ENCODE measurements at places on chromosomes 2 and 18.

- no peak for DNase-seq
Measured at GRCh38 chr2:26088038-26088643, 54.3 kb downstream of the RAB10 start.

DNA sequence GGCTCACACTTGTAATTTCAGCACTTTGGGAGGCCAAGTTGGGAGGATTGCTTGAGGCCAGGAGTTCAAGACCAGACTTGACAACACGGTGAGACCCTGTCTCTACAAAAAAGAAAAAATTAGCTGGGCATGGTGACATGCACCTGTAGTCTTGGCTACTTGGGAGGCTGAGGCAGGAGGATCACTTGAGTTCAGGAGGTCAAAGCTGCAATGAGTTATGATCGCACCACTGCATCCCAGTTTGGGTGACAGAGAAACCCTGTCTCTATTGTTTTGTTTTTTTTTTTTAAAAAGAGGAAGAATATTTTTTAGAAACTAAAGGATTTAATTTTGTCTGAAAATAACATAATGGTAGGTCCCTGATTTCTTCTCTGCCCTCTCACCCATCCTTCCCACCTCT, 79.4 kb upstream of the TMEM200C start:
- DNase-seq: no peak

DNA sequence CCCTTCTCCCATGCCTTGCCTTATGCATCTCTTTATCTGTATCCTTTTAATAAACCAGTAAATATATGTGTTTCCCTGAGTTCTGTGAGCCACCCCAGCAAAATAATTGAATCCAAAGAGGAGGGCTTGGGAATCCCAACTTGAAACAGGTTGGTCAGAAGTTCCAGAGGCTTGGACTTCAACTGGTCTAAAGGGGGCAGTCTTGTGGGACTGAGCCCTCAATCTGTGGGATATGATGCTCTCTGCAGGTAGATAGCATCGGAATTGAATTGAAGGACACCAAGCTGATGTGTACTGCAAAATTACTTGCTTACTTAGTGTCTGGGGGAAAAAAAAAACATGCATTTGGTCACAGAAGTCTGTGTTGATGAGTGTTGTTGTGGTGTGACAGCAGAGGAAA, 1033.5 kb upstream of the TMEFF2 start:
- no peak for DNase-seq

GRCh38 chr2:197113275-197113711, 186.8 kb upstream of the PGAP1 start:
- DNase-seq: no peak

DNA sequence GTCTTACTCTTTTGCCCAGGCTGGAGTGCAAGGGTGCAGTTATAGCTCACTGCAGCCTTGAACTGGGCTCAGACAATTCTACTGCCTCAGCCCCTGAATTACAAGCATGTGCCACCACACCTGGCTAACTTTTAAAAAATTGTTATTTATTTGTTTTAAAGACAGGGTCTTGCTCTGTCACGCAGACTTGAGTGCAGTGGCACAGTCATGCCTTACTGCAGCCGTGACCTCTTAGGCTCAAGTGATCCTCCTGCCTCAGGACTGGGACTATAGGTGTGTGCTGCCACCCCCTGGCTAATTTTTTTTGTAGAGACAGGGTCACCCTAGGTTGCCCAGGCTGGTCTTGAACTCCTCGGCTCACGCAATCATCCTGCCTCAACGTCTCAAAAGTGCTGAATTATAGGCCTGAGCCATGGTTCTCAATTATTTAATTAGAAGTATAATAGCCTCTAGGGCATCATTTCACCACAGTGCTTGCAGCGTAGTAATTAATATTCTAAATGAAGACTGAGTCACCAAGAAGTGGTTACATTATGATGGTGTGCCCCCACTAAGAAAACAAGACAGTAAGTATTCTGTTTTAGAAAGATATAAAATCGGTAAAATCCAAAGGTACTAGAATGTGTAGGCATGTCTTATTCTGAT, 69.6 kb downstream of the EML4 start:
- no peak for DNase-seq

GRCh38 chr2:7646661-7647060, 729.4 kb downstream of the RNF144A start:
- no peak for DNase-seq

DNA sequence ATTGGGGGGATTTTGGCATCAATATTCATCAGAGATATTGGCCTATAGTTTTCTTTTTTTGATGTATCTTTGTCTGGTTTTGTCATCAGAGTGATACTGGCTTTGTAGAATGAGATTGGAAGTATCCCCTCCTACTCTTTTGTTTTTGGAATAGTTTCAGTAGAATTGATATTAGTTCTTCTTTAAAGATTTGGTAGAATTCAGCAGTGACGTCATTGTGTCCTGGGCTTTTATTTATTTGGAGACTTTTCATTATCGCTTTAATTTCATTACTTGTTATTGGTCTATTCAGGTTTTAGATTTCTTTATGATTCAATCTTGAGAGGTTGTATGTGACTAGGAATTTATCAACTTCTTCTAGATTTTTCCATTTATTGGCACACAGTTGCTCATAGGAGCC, 825.5 kb upstream of the NXPH2 start:
- no peak for DNase-seq

- DNase-seq: no peak
Measured at GRCh38 chr2:205800773-205801172, 118.5 kb downstream of the NRP2 start.

DNA sequence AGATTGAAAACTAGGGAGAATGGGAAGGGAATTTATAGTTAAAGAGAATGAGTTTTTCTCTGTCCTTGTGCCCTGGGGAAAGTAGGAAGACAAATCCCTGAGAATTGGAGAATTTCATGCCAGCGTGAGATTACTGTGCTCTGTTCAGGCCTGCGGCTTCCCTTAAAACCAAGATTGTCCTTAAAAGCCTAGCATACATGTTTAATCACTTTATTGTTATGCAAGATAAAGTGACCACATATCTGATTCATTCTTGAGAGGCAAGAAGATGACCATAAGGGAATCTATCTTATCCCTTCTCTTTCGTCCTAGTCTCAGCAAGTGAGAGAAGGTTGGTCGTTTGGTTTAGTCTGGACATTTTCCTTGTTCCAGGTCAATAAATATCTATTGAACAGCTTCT, 75.9 kb downstream of the ADCYAP1 start:
- no peak for DNase-seq

- DNase-seq: no peak
Measured at GRCh38 chr2:183195397-183195796, 71.2 kb downstream of the NUP35 start.

DNA sequence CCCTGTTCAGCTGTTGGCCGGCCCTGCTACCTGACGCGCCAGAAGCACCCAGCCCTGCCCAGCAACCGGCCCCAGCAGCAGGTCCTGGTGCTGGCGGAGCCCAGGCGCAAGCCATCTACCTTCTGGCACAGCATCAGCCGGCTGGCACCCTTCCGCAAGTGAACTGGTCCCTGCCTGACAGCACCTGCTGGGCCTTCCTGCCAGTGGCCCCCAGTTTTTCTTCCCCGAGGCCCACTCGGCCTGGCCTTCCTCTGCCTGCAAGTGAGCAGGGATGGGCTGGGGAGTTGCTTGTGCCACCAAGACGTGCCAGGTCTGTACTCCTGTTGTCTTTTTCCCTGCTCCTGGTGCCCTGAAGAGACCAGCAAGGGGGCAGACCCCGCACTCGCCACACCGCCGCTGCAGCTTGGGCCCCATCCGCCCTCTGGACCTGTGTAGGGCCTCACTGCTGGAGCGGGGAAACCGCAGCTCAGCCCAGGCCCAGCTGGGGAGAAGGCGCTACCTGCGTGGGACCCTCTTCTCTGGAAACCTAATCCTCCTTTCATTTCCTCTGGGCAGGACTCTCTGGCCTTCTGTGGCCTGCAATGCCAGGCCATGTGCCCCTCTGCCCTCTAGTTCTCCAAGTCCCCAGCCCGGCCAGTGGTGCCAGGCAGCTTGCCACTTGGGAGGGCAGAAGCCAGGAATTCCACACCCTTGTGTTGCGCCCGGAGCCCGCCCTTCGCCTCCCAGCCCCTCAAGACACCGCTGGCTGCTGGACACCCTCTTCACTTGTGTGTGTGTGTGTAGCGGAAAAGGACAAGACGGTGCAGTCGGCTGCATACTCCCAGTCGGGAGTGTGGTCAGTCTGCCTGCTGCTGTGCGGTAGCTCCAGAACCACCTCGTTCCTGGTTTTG, 47.0 kb downstream of the FAM168B start:
- no peak for DNase-seq

GRCh38 chr2:238775591-238775990, 72.3 kb upstream of the TWIST2 start:
- DNase-seq: no peak

DNA sequence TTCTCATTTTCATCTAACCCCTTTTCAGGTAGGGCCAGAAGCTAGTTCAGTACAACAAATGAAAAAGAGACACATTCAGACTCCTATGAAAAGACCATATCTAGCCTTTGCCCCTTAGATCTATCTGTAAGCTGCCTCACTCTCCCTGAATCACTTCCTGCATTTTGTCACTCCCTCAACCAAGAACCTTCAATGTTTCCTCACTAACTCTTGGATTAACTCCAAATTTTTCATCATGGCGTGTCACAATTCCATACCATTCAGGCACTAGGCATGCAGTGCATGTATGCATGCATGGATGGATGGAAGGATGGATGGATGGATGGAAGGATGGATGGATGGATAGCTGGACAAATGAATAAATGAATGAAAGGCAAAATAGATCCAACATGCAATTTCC, 356.9 kb downstream of the TNS1 start:
- no peak for DNase-seq

- no peak for DNase-seq
Measured at GRCh38 chr2:240435948-240436682, 652 bp downstream of the GPC1 start.

- no peak for DNase-seq
Measured at GRCh38 chr2:196220671-196221070, 49.3 kb upstream of the STK17B start.

DNA sequence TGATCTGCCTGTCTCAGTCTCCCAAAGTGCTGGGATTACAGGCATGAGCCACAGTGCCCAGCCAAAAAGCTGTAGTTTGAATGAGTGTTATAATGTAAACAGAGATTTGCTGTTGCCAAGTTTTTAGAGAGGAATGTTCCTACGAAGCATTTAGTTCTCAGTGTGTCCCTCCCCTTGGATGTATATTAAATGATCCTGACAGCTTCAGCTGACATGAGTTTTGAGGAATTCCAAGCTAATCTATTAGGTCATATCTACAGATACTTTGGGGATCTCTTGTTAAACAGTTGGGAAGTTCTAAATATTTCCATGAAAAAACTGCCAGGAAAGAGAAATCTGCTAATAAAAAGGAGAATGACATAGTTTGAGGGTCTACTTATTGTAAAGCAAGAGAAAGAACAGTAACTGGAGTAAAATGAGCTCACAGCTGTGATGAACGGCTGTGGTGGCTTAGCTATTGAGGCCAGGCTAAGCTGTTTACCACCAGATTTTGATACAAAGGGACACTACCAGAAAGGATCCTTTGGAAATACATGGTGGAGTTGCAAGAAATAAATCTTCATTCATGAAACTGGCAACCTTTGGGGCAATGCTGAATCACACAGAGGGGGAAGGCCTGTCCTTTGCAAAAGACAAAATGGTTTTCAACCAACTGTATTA, 2.6 kb upstream of the STON1 start:
- no peak for DNase-seq

DNA sequence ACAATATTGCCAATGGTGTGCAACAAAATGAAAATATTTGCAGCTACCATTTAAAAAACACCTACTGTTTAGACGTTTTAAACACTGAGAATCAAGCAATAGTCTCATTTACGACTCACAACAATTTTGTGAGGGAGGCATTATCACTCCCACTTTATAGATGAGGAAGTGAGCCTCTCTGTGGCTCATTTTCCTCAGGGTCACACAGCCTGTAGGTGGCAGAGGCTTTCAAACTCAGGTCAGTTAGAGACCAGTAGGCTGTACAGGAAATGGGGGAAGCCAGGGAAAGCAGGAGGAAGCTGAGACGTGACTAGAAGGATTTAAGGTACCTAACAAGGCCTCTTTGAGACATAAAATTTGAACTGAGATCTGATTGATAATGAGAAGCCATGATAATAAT, 95.0 kb upstream of the ZNF521 start:
- no peak for DNase-seq

DNA sequence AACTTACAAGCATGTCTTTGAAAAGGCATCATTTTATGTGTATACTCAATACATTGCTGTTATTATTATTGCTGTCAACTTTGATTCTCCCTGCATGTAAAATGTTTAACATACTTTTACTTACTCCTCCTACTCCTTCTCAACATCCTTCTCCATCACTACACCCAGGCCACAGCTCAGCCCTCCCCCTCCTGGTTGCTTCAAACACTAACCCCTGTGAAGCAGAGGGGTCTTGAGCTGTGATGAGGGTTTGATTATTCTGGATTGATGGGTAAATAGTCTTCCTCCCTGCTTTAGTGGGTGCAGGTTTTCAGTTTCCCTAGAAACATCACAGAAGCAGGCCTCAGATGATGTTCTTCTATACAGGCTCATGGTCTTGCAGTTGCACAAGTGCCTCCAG, 221.0 kb downstream of the OSR1 start:
- no peak for DNase-seq

- no peak for DNase-seq
Measured at GRCh38 chr2:234286118-234286598, 210.7 kb downstream of the ARL4C start.

DNA sequence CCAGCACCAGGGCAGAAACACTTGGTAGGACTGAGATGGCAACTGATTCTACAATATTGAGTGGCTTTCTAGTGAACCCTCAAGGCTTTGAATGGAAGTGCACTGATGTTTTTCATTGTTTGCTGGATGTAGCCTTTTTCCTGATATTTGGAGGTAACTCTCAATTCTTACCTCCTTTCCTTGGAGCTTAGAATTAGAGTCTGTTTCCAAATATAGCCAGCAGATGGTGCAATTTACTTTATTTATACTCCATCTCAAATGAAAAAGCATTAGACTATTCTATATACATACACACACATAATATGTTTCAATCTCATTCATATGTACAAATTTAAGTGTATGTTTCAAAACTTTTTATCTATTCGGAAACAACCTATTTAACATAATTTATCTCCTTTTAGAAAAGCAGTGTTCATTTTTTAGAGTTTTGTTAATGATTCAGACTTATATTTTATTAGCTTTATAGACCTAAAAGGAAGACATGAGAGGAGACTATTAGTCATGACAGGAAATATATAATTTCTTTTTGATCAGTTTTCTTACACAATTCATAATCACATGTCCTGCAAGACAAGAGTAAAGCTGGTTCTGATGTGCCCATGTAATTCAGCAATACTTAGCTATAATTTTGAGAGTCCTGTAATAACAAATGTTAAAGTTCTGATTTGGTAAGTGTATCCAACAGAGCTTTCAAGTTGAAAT, 124.8 kb downstream of the NUP35 start:
- DNase-seq: peak; percentile 6

DNA sequence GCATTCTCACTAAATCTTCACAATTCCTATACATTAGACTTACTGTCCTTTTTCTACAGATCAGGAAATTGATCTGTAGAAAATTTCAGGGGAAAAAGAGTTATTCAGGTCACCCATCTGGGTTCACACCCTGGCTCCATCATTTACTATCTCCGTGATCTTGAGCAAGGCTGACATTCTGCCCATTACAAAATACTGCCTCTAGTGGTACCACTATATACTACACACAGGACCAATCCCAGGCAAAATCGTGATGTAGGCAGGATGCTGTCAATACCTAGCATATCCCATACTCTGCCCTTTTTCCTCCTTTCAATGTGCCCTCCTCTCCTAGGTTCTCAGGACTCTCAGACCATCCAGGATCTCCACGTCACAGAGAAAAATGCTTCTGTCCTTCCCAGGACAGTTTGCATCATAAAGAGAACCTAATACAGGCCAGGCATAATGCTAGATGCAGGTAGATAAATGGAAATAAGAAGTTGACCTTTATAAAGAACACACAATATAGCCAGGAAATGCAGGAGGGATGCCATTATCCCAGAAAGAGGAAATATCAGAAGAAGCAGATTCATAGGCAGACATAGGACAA, 101.9 kb downstream of the CDH20 start:
- DNase-seq: no peak
